ENCODE measurements at places on chromosomes 3 and 15. TPM values are rescaled to one million over a fixed set of nuclear protein-coding genes. Genes with fewer than 3 reads are reported as not detected.

GRCh38 chr3:156323466-156323865 is 203.1 kb downstream of the KCNAB1 start:
- H3K4me1 ChIP-seq: no peaks in the 10 kb centered on the region
- H3K27ac ChIP-seq: no peak overlapping the region
- no peaks in the 10 kb centered on the region for H3K36me3 ChIP-seq
- H3K27me3 ChIP-seq: no peaks in the 10 kb centered on the region

GRCh38 chr3:21913791-21914190 is 162.8 kb upstream of the ZNF385D start:
- no peak overlapping the region for H3K4me3 ChIP-seq
- no peak overlapping the region for H3K27ac ChIP-seq
- H3K4me1 ChIP-seq: no peaks in the 10 kb centered on the region
- H3K36me3 ChIP-seq: no peaks in the 10 kb centered on the region
- DNase-seq: no peak

DNA sequence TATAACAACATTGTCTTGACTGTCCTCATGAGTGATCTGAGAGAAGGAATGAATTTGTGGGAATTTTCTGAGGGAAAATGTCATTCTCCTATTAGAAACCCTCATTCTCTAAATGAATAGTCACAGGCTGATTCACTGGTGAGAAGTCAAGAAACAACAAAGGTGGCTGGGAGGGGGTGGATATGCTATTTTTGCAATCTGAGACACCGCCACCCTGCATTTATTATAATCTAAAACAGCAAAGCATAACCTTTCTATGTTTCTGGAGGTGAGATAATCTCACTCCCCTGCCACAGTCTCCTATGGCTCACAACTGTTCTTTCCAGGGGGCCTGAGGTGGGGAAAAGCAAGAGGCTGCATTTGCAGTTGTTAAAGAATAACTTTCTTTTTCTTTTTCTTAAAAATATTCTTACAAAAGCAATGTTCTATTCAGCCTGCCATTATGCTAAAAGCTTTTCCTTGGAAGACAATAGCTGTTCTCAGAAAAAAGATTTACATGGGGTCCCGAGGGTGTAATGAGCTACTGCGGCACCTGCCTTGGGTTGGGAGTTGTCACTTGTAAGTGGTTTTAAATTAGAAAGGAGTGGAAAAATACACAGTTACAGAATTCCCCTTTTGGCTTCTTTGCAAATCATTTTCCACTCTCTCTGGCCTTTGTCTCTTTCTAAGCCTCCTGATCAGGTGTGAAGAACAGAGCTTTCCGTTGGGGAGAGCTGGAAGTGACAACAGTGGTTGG is 220.9 kb downstream of the AGBL1 start:
- no peak overlapping the region for H3K27ac ChIP-seq
- DNase-seq: no peak
- H3K36me3 ChIP-seq: no peaks in the 10 kb centered on the region
- H3K4me3 ChIP-seq: no peak overlapping the region
- H3K27me3 ChIP-seq: no peaks in the 10 kb centered on the region
- no peaks in the 10 kb centered on the region for H3K4me1 ChIP-seq

DNA sequence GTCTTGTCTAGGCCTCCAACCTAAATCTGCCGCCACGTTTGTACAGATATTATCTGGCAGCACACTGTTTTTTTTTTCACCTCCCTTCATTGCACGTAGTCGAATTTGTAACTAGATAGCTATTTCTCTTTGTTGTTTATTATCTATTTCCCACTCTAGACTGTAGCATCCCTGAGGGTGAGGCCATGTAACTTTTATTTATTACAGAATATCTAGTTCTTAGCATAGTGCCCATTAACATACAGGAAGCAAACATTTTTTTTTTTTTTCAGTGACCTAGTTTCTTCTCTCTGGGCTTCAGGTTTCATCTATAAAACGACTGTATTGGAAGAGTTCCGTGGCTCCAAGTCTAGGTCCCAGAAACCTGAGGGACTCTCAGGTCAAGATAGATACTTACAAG is 354.3 kb downstream of the FGF12 start:
- no peaks in the 10 kb centered on the region for H3K4me1 ChIP-seq
- DNase-seq: no peak
- no peak overlapping the region for H3K27ac ChIP-seq
- H3K4me3 ChIP-seq: no peak overlapping the region
- H3K27me3 ChIP-seq: no peaks in the 10 kb centered on the region
- H3K36me3 ChIP-seq: no peaks in the 10 kb centered on the region

DNA sequence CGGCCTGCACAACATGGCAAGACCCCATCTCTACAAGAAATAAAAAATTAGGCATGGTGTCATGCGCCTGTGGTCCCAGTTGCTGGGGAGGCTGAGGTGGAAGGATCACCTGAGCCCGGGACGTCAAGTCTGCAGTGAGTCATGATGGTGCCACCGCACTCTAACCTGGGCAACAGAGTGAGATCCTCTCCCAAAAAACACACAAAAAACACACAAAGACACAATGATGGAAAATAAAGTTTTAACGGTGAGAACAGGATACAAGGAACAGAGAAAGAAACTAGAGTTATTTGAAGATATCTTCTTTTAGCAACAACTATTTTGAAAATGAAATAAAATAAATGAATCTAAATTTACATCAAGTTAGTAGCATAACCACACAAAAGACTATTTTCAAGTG is 12.0 kb downstream of the CLASP2 start:
- H3K27ac ChIP-seq: no peak overlapping the region
- no peaks in the 10 kb centered on the region for H3K27me3 ChIP-seq
- H3K4me3 ChIP-seq: no peak overlapping the region
- no peak for DNase-seq

- no peaks in the 10 kb centered on the region for H3K27me3 ChIP-seq
- H3K4me3 ChIP-seq: no peak overlapping the region
- no peak for DNase-seq
- peaks cover 19% of the 10 kb centered on the region for H3K36me3 ChIP-seq
Measured at GRCh38 chr3:188468196-188468595, 314.2 kb downstream of the LPP start.

GRCh38 chr3:178139116-178139515 is 397.1 kb upstream of the KCNMB2 start:
- H3K27me3 ChIP-seq: no peaks in the 10 kb centered on the region
- H3K27ac ChIP-seq: no peak overlapping the region
- H3K36me3 ChIP-seq: no peaks in the 10 kb centered on the region
- no peak overlapping the region for H3K4me3 ChIP-seq

- H3K27ac ChIP-seq: no peak overlapping the region
- H3K36me3 ChIP-seq: peaks cover 9% of the 10 kb centered on the region
- no peak overlapping the region for H3K4me3 ChIP-seq
- H3K27me3 ChIP-seq: no peaks in the 10 kb centered on the region
- no peaks in the 10 kb centered on the region for H3K4me1 ChIP-seq
Measured at GRCh38 chr3:44805960-44806359, 44.4 kb downstream of the KIF15 start.

DNA sequence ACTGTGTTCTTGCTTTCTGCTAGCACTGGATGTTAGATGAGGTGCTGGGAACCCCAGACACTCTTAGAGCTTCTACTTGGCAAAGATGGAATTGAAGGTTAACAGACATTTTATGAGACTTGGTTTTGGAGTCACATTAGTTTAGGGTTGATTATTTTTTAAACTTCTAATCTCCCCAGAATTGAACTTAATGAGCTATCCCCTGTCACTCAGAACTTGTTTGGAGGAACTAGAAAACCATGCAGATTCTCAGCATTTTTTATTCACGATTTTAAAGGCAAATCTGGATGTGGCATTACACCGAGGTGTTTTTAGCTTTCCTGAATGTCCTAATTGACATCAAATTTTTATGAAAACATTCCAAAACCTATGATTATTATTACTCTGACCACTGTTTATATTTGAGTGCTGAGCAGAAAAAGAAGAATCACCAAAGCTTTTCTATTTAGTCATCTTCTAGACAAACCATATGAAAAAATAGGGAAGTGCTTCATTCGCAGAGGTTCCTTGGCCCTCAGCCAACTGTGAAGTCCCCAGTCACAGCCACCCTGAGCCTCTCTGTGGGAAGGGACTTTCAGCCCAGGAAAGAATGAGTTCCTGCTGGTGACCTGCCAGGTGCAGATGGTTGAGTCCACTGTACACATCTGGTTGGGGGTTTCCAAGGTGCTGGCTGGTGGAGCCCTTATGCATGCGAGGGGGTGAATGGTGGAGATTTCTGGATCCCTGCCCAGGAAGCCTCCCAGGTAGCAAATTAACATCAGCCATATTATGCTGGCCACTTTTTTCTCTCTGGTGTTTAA is 196.0 kb upstream of the TOPAZ1 start:
- H3K4me3 ChIP-seq: no peak overlapping the region
- no peaks in the 10 kb centered on the region for H3K27me3 ChIP-seq
- H3K36me3 ChIP-seq: no peaks in the 10 kb centered on the region
- H3K4me1 ChIP-seq: peaks cover 22% of the 10 kb centered on the region
- H3K27ac ChIP-seq: no peak overlapping the region
- no peak for DNase-seq

DNA sequence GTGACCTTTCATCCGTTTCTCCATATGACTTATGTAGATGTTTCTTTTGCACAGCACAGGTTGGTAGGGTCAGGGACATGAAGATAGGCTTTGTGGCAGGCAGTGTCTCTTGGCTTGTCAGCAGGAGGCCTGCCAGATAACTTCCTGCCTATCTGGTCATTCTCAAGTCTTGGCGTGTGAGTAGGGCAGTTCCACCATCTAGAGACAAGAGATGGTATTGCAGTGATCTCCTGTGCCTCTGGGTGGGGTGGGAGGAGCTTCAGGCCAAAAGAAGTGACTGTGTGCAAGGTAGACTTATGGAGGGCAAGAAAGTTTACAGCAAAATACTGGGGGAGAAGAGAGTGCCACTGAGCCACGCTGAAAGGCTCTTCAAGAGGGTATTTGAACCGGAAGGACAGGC is 11.0 kb downstream of the TEX264 start:
- no peak overlapping the region for H3K4me3 ChIP-seq
- H3K36me3 ChIP-seq: peaks cover 4% of the 10 kb centered on the region
- H3K27ac ChIP-seq: no peak overlapping the region
- no peak for DNase-seq
- no peaks in the 10 kb centered on the region for H3K27me3 ChIP-seq

DNA sequence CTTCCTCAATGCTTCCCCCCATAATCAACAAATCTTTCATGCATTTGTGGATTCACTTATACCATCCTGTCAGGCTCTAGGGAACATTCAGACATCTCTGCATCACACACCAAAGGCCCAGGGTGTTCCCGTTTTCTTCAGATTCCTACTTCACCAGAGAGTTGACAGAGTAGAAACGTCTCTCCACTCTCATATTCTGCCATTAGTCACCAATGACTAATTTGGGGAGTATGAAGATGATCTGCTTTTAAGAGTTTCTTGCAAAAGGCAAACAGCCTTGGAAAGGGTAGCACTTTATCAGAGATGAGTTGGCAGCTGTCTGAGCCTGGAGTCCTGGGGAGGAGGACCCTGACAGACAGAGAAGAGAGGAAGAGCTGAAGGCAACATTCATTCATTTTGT is 55.8 kb upstream of the DGKG start:
- no peak overlapping the region for H3K27ac ChIP-seq
- no peak for DNase-seq
- H3K27me3 ChIP-seq: peaks cover 21% of the 10 kb centered on the region
- H3K4me1 ChIP-seq: peaks cover 27% of the 10 kb centered on the region

- no peaks in the 10 kb centered on the region for H3K27me3 ChIP-seq
- no peak for DNase-seq
- H3K4me1 ChIP-seq: no peaks in the 10 kb centered on the region
- H3K4me3 ChIP-seq: no peak overlapping the region
- H3K36me3 ChIP-seq: no peaks in the 10 kb centered on the region
Measured at GRCh38 chr3:161508852-161509477, 12.4 kb downstream of the OTOL1 start.

GRCh38 chr3:154243353-154243752 is 80.9 kb downstream of the DHX36 start:
- no peak for DNase-seq
- no peaks in the 10 kb centered on the region for H3K27me3 ChIP-seq
- H3K4me1 ChIP-seq: peaks cover 14% of the 10 kb centered on the region
- peak overlapping the region; percentile 9 for H3K27ac ChIP-seq
- H3K36me3 ChIP-seq: peaks cover 24% of the 10 kb centered on the region

DNA sequence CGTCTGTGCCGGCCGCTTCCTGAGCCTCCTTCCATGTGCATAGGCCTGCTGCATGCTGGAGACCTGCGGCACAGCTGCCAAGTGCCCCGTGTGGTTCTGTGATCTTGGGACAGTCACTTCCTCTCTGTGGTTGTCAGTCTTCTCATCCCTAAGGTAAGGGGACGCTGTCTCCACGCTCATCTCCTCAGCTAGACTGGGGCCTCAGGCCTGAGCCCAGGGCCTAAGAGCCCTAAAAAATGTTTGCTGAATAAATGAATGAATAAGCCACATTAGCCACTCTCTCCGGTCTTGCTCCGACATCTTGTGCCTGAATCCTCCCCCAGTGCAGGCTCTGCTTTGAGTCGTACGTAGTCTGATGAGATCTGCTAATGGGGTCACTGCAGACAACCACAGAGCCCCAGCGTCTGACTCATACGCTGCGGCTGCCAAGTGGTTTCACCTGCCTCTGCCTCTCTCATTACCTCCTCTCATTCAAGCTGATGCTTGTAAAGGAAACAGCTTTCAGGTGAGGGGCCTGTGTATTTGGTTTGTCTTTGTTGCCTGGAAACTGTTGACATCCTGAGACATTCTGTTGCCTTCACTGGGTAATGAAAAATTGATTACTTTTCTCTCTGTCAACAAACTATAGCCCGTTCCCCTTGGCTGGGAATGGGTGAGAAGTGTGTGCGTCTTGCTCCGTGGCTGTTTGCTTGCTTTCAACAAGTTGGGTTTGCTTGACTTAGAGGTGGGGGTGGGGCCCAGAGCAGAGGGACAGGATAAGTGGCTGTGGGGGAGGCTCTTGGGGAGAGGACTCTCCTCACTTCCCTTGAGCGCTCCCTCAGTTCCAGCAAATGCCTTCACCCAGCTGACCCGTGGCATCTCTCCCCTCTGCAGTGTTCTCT is 15.9 kb downstream of the RPLP1 start:
- peaks cover 22% of the 10 kb centered on the region for H3K27me3 ChIP-seq
- H3K4me1 ChIP-seq: peaks cover 39% of the 10 kb centered on the region
- no peaks in the 10 kb centered on the region for H3K36me3 ChIP-seq
- peak overlapping the region; percentile 93 for H3K27ac ChIP-seq

GRCh38 chr3:132713977-132714727 is 8.1 kb downstream of the NPHP3 start:
- H3K27ac ChIP-seq: no peak overlapping the region
- H3K36me3 ChIP-seq: peaks cover 10% of the 10 kb centered on the region
- no peak overlapping the region for H3K4me3 ChIP-seq
- no peaks in the 10 kb centered on the region for H3K4me1 ChIP-seq
- DNase-seq: no peak

- no peaks in the 10 kb centered on the region for H3K27me3 ChIP-seq
- H3K4me1 ChIP-seq: peaks cover 22% of the 10 kb centered on the region
Measured at GRCh38 chr15:78969687-78970349, 25.0 kb upstream of the CTSH start.

GRCh38 chr3:135806317-135806716 is 159.2 kb upstream of the PPP2R3A start:
- H3K27me3 ChIP-seq: peaks cover 21% of the 10 kb centered on the region
- no peak for DNase-seq
- H3K27ac ChIP-seq: no peak overlapping the region
- H3K4me3 ChIP-seq: no peak overlapping the region

Gene LHFPL4
- total RNA-seq: 0.55 TPM

Gene GALNT15
- total RNA-seq: 0.46 TPM

Gene FAM240A
- not detected for total RNA-seq

Gene CPN2
- total RNA-seq: not detected

Gene FANCD2OS
- not detected for total RNA-seq

Gene GRM7
- total RNA-seq: 0.29 TPM

Gene MBD4
- total RNA-seq: 32.5 TPM

Gene STAC
- 1.2 TPM for total RNA-seq

Gene HES1
- 129 TPM for total RNA-seq

Gene CCR1
- 0.11 TPM for total RNA-seq

Gene SLC22A14
- 0.18 TPM for total RNA-seq

Gene GOLGA8Q
- total RNA-seq: not detected
